ENCODE measurements at places on chromosomes 3 and 15.

GRCh38 chr3:31439890-31440750 lies 92.6 kb upstream of the STT3B start:
- no peak for DNase-seq

GRCh38 chr15:73956743-73957135 lies 30.5 kb downstream of the LOXL1 start:
- peak; percentile 100 for DNase-seq

DNA sequence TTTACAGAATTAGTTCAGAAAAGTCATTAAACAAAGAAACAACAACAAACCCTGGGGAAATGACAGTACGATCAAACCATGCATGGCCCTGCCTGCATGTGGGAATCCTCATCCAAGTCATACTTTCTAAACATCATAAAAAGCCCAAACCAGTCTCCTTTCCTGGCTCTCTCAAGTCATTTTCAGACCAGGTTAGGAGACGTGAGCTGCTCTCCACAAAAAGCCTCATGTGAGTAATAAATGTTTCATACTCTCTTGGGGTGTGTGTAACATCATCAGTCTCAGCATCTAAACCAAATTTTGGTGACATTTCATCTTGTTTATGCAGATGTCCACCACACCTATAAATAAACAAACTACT lies 18.9 kb downstream of the GREM1 start:
- DNase-seq, result no peak

DNA sequence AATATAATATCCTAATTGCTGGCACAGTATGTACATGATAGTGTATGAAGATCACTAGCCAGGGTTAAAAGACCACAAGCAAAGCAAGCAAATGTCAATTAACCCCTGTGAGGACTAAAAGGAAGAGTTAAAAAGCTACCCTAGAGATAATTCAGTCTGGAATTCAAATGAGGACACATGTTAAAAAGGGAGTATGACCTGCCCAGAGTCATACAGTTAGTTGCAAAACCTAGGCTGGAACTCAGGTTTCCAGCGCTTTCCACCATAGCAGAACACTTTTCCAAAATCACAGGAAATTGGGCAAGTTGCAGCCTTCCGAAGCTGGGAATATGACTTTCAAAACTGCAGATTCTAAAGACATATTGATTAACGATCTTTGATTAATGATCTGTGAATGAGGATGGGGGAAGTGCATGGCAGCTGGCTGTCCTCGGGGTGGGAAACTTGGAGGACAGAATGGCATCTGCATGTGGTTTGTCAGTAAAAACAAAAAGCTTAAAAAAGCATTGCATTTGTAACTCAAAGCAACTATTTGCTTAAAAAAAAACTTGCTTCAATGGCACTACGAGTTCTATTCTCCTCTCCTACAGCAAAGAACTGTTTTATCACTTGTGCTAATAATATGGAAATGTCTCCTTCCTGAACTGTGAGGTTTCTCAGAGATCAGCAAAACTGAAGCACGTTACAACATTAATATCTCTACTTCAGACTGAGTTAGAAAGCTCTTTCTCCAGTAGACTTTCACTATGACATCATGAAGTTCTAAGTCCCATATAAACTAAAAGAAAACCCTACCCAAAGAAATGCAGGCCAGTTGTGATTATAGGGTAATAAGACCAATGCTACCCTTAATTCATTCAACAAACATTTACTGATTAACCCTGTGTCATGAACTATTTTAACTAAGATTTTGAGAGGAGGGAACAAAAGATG lies 46.2 kb downstream of the IGSF11 start:
- no peak for DNase-seq

DNA sequence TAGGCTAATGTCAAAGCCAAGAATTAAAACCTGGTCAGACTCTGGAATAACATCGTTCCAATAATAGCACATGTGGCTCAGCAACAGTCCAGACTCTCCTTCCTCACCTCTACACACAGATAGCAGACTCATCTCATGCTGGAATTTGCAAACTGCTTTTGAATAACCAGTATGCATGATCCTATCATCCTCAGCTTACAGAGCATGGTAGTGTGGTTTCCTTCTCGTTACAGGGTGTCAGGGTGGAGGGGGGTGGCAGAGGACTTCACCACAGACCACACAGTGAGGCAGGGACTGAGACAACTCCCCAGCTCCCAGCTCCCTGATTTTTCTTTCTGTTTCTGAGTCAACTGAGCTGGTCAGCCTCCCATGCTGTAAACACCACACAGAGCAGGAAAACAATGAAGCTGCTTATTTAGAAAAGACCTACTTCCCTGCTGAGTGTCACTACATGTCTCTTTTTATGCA lies 101.6 kb downstream of the RPL22L1 start:
- no peak for DNase-seq

GRCh38 chr3:10192953-10193691 lies 28.4 kb downstream of the IRAK2 start:
- DNase-seq, result peak; percentile 54

- no peak for DNase-seq
These were observed 13.3 kb upstream of the GREM1 start for GRCh38 chr15:32704395-32704981.

Measured in SW 1271 (cell line).